ENCODE measurements at places on chromosomes 2 and 18.

GRCh38 chr2:119744335-119744939, 15.3 kb upstream of the PTPN4 start:
- DNase-seq, result no peak

- DNase-seq, result no peak
Measured at GRCh38 chr2:199070322-199070949, 387.3 kb downstream of the SATB2 start.

DNA sequence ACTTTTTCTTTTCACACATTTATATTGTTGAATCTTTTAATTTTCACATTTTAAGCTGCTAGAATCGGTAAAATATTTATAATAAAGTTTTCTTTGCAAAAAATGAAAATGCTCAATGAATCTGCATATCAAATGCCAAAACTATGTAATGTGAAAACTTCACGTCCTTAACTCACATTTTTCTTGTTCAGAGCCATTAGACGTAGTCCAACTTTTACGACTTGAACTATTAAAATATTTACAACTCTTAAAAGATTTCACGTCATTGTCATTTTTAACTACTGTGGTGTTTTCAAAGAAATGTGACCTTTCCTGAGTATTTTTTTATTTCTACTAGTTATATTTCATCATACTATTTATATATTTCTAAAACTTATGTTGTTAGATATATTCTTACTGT, 54.9 kb downstream of the MRPS9 start:
- no peak for DNase-seq

DNA sequence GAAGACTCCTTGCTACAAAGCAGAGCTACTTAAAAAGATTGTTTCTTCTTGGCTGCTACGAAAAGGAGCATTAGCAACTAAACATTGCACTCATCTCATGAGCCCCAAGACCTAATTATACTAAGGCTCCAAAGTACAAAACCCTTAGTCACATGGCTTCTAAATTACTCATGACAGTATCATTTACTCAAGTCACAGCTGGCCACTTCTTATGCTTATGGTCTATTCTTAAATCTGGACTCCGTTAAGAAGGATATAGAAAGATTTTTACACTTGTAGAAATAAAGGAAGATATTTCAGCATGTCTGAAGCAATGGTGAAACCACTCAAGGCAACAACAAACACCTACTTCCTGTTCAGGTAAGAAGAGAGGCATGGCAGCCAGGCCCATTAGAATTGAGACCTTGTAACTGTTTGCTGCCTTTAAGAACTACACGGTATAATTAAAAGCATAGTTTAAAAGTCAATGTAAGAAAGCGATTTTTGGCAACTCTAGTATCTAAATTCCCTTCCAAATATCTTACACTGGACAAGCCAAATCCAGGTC, 12.7 kb downstream of the ANKRD44 start:
- no peak for DNase-seq

DNA sequence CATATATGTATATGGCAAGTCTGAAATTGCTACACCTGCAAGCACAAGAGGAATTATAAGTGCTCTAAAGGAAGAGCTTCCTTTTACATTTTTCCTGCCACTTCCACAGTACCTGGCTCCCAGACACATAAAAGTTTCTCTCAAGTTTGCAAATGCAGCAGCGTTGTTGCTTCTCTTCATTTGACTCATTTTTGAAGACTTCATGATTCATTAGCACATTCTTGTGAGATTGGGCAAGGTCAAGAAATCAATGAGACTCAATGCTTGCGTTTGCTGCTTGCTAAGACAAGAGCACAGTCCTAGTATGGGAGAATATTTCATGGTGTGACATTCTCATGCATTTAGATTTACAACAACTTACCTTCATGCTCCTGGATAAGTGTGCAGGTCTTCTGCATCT, 42.6 kb upstream of the PDCL3 start:
- no peak for DNase-seq

DNA sequence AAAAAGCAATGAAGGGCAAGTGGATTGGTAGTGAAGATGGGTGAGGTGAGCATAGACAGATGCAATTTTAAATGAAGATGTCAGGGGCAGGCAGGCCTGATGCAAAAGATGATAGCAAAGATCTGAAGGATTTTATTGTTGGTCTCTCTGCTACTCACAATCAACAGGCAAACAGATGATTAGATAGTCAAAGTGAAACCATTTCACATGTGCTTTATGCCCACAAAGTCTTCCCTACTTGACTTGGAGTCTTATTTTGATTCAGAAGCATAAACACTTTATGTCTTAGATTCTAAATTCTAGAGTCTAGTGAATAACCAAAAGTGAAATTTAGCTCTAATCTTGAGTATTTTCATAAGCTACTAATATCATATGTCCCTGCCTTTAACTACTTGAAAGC, 153.8 kb upstream of the HNRNPA3 start:
- DNase-seq, result no peak

DNA sequence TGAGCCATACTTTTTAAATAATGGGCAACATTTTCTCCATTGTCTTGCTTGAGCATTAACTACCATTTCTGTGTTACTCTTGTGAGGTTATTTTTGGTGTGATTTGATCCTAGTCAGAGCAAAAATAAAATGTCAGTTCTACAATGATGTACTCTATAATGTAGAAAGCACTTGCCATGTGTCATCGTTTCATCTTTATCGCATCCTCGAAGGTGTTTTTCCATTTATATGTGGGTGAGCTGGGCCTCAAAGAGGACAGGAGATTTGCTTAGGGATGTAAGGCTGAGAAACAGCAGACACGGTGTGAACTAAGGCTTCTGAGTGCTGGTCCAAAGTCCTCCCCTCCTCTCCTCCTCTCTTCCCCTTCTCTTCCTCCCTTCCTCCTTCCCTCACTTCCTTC, 199.8 kb downstream of the FAM210A start:
- DNase-seq, result no peak

DNA sequence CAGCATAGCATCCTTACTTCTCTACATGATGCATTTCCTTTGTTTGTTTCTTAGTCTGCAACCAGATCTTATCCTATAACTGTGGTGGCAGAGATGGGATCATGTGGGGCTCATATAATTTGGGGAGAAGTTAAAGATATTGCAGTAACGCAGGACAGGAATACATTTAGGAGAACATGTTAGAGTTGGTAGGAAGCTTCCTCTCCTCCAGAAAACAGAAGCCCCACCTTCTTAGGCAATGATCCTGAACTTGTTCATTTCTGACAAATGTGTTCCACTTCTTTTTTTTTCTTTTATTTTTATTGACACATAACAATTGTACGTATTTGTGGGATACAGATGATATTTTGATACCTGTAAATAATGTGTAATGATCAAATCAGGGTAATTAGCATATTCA, 99.9 kb downstream of the VSNL1 start:
- no peak for DNase-seq

- no peak for DNase-seq
Measured at GRCh38 chr18:3456686-3457069, 6.7 kb downstream of the TGIF1 start.

DNA sequence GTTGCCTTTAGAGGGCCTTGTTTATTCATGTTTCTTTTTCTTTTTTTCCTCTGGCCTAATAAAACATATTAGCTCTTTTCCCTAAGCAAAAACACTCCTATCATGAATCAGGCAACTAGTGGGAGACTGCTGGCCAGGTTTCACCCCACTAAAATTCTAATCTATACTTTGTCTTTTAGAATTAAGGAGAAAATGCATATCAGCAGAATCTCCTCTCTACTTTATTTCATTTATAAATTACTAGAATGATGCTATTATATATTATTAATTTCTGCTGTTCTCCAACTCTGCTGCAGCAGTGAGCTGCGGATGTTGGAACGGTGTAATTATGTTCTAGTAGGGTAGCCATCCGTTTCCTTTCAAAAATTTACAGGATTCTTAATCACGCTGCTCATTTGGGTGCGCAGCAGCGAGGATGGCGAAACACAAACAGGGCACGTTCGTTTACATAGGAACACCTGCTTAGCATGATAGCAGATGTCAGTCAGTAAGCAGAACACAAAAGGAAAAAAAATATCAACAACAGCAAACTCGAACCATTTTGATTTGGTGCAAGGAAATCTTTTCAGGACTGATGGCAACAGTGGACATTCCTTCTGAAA, 30.5 kb downstream of the ZEB2 start:
- no peak for DNase-seq

- DNase-seq, result no peak
Measured at GRCh38 chr2:130850788-130851623, 14.3 kb downstream of the ARHGEF4 start.

DNA sequence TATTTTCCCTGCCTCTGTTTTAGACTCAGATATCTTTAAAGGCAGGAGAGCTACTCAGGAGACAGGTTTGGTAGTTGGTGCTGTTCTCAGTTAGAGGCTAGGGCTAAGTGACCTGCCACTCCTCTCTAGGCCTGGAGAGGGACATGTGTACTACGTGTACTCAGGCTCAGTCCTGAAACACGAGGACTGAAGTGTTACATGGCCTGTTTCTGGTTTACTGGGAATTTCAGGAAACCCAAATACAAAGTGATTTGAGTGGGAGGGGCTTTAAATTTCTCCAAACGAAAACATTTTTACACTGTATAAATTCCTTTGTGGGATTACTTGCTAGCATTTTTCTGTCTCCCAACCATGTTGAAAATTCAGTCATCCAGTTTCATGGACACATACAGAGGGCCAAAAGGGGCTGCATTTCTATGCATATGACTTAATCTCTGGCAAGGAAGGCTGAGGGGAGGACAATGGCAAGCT, 343.3 kb downstream of the CYP26B1 start:
- no peak for DNase-seq

Data from cortex of kidney (tissue), 1 donor.